CD4-positive, alpha-beta T cell treated with Interleukin-21 for 1 hour (primary cell): ENCODE measurements at places on chromosomes 4 and X.

DNA sequence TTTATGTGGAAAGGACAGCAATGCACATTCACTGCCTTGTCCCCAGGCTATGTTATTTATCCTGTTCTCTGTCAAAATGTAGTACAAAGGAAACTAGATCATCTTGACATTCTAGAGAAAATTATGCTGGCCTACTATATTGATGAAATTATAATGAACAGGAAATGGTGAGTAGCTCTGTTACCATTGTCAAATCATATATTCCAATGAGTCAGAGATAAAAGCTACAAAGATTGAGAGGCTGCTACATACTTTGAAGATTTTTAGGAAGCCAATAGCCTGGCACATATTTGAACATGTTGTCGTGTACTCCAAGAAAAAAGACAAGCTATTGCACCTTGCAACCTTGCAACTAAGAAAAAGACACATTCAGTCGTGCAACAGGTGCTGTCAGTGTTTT lies 52.7 kb upstream of the TET2 start:
- DNase-seq: no peak

- no peak for DNase-seq
Observed at GRCh38 chr4:108626056-108626455, 5.7 kb downstream of the RPL34 start.

DNA sequence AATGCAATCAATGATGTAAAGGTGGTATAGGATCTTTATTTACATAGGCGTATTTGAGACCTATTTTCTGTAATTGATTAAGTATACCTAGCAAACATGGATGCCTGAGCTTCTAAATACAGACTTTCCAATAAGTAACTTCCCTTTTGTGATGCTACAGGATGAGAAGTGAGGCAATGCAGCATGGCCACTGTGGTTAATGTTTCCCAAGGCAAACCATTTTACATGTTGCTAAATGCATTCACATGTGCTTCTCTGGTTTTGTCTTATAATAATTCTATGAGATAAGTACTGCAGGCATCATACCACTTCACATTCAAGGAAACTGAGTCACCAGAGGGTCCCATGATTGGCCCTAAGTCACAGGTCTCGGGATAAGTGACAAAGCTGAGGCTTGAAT lies 35.7 kb upstream of the NKX3-2 start:
- DNase-seq: no peak

DNA sequence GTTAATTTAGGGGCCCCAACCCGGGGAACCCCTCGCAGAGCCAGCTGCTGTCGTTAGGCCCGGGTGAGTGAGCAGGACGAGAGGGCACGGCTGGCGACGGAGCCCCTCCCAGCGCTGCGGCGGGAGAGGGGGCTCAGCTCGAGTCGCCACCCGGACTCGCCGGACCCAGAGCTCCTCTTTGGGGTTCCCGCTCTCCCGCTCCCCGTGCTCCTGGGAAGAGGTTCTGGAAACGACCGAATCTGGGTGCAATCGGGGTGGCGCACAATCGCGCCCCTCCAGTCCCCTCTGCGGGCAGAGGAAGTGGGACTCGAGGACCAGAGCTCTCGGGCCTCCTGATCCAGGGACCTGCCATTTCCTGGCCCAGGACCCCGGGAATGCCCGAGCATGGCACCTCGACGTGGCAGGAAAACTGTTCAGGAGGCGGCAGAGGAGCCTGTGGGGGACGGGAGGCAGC lies 37.3 kb upstream of the ARAF start:
- DNase-seq: no peak
